WTC11 (cell line): ENCODE measurements at places on chromosomes 16 and 17.

DNA sequence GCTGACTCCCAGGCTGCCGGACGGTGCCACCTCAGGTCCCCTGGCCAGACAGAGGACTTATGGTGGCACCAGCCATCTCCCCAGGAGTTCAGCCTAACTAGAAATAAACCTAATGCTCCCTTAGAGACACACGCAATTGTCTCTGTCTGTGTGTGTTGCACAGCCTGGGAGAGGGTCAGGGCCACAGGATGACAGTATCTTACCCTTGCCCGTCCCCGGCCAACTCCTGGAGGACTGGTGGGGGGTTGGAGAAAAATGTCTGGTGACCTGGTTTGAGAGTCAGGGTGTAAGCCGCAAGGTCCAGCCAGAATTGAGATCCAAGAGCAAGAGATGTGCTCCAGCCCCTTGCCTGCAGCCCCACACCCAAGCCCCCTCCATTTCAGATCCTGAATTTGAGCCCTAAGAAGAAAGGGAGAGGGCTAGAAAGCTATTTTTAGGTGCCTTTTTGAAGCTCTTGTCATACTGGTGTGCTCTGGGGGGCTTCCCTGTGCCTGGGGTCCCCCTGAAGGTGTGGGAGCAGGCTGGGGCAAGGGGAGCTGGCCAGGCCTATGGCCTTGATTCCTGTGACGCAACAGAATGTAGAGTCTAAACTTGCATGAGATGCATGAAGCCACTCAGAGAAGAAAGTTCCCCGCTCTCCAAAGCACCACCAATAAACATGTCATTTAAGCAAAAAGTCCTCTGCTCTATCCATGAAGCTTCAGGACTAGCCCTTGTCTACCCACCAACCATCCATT lies 12.9 kb downstream of the ZNF319 start:
- DNase-seq: no peak

GRCh38 chr17:55426851-55427586 lies 5.4 kb upstream of the MMD start:
- no peak for DNase-seq

- DNase-seq: no peak
Observed at GRCh38 chr17:46737326-46737725, 81.2 kb downstream of the WNT3 start.

DNA sequence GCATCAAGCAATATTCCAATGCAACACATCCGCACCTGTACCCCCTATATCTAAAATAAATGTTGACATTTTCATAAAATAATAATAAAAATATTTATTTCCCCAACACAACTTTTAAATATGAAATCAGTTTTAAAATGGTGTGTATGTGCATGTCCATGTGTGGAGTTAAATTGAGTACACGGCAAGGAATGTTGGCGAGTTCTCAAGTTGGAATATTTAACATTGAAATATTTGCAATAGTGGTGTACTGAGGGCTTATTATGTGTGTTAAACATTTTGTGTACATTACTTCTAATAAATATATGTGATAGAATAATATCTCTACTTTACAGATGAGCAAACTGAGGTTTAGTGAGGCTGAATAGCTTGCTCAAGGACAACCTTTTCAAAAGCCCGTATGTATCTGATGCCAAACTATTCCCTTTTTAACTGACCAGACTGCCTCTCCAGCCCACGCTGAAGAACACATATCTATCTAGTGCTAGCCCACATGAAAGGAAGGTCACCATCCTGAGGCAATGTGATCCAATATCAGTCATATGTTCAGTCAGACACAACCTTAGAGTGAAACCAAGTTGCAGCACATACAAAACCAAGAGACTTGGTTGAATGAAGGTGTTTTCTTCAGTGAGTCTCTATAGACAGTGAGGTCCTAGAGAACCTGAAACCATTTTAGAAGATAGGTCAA lies 192.2 kb upstream of the CDH11 start:
- DNase-seq: no peak

- DNase-seq: no peak
Observed at GRCh38 chr17:78014646-78015045, 56.1 kb downstream of the TNRC6C start.

GRCh38 chr17:60435244-60436167 lies 13.2 kb downstream of the CHCT1 start:
- DNase-seq: peak; percentile 63

- no peak for DNase-seq
Observed at GRCh38 chr17:77025781-77026180, 115.0 kb upstream of the SEC14L1 start.

DNA sequence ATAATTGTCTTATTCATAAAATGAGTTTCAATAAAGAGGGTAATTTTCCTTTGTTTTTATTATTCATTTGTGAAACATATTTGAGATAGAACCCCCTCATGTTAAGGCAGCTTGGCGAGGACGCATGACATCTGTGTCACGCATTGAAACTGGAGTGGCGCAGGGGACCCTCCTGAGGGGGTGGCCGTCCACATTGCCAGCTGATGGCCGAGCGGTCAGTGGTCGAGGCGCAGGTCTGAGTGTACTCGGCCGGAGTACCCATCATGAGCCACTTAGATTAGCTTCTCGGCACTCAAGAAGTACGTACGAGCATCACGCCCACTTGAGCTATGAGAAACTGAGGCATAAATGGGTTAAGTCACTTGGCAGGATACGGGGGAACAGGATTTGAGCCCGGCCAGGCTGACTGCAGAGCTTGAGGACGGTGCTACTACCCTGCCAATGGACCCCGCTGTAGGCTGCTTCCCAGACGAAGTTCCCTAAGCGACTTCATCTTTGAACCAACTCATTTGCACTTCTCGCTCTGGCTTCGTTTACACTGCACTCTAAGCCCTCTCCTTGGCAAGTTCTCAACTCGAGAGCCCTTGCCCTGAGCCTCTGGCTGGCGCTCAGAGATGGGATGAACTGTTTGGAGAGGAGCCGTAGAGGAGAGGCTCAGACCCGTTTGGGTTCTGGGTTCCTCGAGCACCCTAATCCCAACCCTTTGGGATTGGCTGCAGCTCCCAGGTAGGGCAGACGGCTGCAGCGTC lies 91.8 kb downstream of the SDK2 start:
- no peak for DNase-seq

DNA sequence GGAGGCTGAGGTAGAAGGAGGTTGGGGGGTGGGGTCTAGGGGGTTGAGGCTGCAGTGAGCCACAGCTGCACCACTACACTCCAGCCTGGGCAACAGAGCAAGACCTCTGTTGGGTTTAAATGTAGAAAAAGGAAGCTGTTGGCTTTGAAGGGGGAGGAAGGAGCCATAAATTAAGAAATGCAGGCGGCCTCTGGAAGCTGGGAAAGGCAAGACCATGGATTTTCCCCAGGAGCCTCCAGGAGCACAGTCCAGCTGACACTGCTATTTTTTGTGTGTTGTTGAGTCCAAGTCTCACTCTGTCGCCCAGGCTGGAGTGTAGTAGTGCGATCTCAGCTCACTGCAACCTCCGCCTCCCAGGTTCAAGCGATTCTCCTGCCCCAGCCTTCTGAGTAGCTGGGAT lies 15.9 kb downstream of the LITAF start:
- no peak for DNase-seq

GRCh38 chr16:73420676-73421075 lies 372.7 kb upstream of the ZFHX3 start:
- no peak for DNase-seq

- no peak for DNase-seq
Observed at GRCh38 chr17:5183410-5183793, 8.3 kb downstream of the ZNF594 start.

GRCh38 chr16:72201387-72201786 lies 29.4 kb upstream of the PMFBP1 start:
- DNase-seq: no peak

DNA sequence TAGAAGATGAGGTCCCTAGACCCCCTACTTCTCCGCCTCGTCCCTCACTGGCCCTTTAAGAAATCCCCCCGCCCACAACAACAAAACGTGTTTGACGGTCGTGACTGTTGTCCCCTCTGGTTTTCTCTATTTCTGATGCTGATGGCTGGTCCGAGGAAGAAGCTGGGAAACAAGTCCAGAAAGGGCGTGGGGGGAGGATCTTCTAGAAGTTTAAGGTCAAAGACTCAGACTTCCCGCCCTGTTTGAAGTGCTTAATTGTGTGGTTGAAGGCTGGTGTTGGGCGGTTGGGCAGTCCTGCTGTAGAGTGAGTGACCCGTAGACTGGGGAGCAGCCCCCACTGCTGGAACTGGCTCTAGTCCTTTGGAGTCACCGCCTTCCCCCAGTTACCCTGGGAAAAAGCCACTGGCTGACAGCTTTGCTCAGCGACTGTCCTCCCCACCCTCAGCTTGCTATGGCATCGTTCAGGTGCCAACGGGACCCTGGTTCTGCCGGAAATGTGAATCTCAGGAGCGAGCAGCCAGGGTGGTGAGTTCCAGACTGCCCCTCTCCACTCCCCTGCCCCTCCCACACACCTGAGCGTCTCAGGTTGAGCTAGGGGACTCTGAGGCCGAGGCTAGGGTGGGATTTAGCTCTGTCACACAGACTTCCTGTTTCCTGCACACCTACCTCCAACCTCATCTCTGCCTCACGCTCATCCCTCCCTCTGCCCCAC lies 1.6 kb downstream of the MLLT6 start:
- DNase-seq: no peak

DNA sequence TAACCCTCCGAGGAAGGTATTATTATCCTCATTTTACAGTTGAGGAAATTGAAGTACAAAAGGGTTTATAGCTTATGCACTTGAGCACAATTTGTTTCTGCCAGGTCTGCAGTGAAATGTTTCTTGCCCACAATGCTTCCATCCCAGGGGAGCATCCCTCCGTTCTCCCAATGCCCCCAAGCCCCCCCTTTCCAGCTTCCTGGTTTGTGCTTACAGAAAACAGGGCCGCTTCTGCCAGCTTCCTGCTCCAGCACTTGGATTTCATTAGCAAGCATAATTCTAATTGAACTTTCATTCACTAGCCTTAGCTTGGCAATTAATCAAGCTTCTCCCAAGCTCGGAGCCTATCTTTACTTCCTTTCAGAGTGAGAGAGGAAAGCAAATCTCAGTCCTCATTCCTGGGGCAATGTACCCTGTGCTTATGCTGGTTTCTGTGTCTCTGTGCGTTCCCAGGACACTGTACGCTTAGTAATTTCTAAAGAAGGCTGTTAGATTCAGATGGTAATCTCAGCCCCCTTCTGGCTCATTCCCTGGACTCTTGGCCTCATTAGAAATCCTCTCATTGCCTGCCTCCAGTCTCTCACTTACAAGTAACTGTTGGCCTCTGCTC lies 141.6 kb downstream of the HS3ST2 start:
- DNase-seq: no peak

GRCh38 chr16:15811481-15812400 lies 45.1 kb downstream of the MYH11 start:
- DNase-seq: no peak

DNA sequence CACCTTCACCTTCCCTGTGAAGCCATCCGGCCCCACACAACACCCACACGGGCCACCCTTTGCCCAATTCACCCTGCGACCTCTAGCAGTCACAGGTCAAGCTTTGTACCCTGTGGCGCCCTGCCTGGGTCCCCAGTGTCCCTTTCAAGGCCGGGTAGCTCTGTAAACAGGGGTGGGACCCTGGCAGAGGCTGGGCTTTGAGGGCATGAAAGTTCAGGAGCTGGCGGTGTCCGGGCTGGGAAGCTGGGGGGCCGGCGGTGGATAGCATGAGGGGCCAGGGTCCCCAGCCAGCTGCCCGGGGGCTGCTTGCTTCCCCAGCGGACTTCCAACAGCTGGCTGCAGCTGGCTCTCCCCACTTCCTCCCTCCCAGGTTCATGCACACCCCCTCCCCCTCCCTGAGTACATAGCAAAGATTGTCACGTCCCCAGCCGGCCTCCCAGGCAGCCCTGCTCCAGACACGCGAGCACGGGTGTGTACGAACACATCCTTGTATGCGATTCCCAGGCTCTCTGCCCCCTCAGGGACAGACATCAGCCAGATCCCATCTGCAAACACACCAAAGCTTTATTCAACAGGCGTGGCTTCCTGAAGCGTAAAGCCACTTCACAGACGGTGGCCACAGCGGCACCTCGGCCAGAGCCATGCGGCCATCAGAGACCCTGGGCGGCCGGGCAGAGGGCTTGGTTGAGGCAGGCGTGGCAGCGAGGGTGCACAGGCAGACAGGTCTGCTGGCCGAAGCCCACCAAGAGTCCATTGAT lies 8.2 kb downstream of the NTHL1 start:
- no peak for DNase-seq

- no peak for DNase-seq
Observed at GRCh38 chr17:2613089-2613808, 19.8 kb downstream of the PAFAH1B1 start.

GRCh38 chr17:77783991-77784820 lies 174.3 kb upstream of the TNRC6C start:
- DNase-seq: no peak

DNA sequence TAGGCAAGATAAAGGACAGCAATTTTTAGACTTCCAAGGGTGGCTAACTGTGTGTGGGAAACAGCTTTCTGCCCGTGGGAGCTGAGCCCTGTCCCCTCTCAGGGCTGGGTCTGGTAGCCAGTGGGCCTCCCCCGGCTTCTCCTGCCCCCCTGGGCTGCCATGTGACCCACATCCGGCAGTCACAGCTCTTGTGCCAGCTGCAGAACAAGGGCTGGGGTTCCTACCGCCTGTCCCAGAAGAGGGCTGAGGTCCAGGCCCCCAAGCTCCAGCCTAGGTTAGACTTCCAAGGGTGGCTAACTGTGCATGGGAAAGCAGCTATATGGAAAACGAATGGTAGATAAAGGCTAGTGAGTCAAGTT lies 6.1 kb downstream of the GAST start:
- no peak for DNase-seq

GRCh38 chr16:10240854-10241613 lies 58.8 kb upstream of the GRIN2A start:
- no peak for DNase-seq

DNA sequence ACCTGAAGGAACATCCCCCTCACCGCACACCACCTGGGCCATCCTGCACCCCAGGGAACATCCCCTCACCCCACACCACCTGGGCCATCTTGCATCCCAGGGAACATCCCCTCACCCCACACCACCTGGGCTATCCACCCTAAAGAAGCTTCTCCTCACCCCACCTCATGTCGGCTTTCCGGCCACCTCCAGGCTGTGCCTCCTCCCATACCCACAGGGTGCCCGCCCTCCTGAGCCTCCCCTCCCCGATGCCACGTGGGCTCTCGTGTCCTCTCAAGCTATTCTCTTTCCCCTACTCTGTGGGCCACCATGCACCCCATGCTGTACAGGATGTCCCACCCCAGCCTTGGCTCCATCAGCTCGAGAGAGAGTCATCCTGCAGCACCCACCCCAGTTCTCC lies 18.0 kb downstream of the MYLK3 start:
- no peak for DNase-seq

DNA sequence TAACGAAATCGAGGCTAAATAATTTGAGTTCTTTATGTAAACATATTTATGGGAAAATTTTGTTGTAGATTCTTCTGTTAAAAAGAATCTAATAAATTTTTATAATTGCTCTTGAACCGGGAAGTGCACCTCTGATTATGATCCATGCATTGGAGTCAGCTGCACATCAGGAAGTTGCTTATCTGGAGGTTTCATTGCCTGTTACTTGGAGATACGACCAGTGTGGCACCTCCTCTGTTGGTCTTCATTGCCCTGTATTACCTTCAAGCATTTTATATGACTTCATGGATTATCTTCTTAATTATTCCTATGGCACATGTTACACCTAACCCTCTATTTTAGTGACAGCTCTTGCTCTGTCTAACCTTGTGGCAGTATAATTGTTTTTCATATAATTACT lies 312.6 kb upstream of the TBX2 start:
- DNase-seq: no peak

GRCh38 chr17:38608648-38609047 lies 2.9 kb upstream of the SRCIN1 start:
- no peak for DNase-seq

GRCh38 chr16:80541306-80541694 lies 507 bp downstream of the DYNLRB2 start:
- no peak for DNase-seq
